NCI-H1048 (cell line): ENCODE measurements at places on chromosomes 2 and 18.

- DNase-seq, result no peak
Measured at GRCh38 chr2:157837851-157838441, 38.2 kb downstream of the ACVR1 start.

DNA sequence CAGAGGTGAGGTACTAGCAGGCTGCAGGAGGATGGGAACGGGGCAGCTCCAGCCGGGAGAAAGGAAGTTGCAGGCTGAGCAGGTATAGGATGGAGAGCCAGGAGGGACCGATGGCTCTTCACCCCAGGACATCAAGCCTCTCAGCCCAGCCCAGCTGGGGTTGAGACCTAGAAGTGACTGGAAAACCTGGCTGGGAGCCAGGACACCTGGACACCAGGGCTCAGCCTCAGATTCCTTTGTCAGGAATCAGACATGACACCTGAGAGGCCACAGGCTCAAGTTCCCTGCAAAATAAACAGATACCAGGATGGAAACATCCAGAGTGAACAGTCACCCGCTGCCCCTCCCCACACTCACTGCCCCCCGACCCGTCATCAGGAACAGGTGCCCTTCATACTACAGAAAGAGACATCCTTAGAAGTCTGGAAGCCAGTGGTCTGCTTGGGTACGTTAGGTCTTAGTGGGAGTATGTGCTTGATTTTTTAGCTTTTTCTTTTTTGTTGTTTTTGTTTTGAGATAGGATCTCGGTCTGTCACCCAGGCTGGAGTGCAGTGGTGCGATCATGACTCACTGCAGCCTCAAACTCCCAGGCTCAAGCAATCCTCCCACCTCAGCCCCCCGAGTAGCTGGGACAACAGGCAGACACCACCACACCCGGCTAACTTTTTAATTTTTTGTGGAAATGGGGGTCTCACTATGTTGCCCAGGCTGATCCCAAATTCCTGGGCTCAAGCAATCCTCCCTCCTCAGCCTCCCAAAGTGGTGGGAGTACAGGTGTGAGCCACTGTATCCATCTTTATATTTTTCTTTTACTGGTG, 95.7 kb upstream of the STPG4 start:
- DNase-seq, result no peak

GRCh38 chr2:205482399-205483081, 199.8 kb upstream of the NRP2 start:
- DNase-seq, result no peak

DNA sequence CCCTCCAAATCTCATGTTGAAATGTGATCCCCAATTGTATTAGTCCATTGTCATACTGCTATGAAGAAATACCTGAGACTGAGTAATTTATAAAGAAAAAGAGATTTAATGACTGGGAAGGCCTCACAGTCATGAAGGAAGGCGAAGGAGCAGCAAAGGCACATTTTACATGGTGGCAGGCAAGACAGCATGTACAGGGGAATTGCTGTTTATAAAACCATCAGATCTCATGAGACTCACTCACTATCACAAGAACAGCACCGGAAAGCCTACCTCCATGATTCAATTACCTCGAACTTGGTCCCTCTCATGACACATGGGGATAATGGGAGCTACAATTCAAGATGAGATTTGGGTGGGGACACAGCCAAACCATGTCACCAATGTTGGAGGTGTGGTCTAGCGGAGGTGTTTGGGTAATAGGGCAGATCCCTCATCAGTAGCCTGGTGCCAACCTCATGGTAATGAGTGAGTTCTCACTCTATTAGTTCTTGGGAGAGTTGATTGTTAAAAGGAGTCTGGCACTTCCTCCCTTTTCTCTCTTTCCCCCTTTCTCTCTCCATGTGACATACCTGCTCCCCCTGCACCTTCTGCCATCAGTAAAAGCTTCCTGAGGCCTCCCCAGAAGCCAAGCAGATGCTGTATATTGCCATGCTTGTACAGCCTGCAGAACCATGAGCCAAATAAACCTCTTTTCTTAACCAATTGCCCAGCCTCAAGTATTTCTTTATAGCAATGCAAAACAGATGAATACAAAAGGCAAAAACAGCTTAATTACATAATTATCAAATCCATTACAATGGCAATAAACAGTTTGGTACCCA, 14.5 kb upstream of the FN1 start:
- no peak for DNase-seq

DNA sequence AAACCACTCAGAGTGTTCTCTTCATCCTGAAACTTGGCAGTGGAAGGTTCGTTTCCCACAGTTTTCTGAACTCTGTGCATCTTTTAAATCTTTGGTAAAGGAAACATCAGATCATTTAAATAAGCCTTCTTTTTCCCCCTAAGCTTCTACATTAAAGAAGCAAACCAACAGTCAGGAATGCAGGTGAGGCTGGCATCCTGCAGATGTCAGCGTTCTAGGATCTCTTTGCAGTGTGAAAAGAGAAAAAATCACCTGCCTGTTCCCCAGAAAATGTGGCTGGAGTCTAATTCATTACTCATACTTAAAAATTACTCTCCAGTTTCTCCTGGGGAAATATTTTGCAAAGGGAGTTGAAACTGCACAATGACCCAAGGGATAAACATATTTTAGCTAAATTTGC, 64.5 kb upstream of the ZCCHC2 start:
- DNase-seq, result no peak

DNA sequence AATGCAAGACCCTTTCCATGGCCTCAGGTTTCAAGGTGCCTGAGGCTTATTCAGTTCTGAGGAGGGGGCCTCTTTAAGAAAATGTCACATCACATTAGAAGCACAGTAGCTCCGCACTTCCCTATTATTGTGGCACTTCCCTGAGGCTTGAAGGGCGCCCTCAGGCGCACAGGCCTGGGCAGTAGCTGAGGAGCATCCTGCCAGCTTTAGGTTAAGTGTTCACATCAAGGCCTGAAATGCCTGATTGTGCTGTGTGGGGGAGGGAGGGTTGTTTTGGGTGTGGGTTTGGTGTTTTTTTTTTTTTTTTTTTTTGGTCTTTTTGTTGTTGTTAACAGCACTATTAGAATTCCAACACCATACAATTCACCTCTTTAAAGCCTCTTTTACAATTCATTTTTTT, 107.9 kb downstream of the CABLES1 start:
- no peak for DNase-seq

- no peak for DNase-seq
Measured at GRCh38 chr2:214038186-214038585, 372.7 kb upstream of the VWC2L start.

GRCh38 chr2:179410552-179411356, 146.1 kb upstream of the SESTD1 start:
- peak; percentile 5 for DNase-seq

GRCh38 chr2:5959836-5960820, 267.9 kb downstream of the SOX11 start:
- DNase-seq, result no peak

DNA sequence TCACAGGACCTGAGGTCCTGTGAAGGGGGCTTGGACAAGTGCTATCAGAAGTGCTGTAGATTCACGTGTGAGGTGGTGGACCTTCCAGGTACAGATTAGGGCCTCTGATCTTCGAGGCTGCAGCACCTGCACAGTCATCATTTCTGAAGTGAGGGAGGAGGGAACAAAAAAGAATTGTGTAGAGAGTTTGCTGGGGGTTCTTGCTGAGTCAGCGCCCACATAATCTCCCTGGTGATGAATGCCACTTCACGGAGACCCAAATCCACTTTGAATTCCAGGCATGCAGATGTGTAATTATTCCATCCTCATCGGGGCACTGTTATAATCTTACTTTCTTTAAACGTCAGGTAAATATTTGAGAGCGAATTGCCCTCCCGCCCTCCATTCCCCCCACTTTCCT, 128.5 kb upstream of the CAPN13 start:
- no peak for DNase-seq

DNA sequence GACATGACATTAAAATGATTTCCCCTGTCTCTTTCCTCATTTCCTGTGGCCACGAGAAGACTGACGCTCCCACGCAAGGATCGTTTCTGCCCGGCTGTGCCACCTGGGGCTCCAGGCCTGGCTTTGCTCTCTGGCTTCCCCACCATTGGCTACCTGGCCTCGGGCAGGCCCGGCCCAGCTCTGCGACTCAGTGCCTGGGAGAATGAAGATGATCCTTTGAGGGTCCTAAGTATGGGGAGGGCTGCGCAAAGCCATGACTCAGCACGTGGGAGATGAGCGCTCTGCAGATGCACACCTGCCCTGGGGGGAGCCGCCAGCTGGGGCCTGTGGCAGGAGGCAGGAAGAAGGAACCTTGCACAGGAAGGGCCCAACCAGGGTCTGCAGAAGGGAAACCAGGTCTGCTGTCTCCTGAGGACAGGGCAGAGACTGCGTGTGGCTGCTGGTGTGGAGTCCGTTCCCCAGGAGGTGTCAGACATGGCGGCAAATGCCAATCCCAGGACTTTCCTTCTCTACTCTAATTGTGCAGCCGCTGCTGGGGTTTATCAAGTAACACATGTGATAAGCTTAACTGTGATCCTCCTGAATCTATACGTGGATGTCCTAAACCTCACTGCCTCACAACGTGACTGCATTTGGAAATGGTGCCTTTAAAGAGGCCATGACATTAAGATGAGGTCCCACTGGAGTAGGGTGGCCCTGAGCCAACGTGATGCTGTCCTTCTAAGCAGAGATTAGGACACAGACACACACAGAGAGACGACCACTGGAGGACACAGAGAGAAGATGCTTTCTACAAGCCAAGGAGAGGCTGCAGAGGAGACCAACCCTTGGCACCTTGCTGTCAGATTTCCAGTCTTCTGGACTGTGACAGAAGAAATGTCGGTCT, 32.9 kb downstream of the MBP start:
- DNase-seq, result no peak

GRCh38 chr18:23958036-23958435, 56.5 kb upstream of the TTC39C start:
- DNase-seq, result no peak

- DNase-seq, result no peak
Measured at GRCh38 chr2:54083445-54083844, 32.0 kb upstream of the ACYP2 start.

DNA sequence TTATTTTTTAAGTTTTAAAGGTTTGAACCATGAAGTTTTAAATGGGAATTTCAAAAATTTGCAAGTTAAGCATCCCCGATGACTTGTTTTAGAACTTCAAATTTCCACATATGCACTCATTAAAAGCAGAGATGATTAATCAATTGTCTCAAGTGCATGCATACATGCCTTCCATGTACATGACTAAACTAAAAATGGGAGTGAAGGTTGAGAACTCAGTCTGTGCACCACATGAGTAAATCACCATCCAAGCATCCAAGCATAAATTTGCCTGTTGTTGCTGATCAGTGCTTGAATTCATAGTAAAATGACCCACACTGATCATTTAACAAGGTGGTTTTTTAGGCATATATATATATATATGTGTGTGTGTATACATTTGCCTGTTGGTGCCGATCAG, 249.8 kb downstream of the ARHGAP15 start:
- DNase-seq, result no peak

DNA sequence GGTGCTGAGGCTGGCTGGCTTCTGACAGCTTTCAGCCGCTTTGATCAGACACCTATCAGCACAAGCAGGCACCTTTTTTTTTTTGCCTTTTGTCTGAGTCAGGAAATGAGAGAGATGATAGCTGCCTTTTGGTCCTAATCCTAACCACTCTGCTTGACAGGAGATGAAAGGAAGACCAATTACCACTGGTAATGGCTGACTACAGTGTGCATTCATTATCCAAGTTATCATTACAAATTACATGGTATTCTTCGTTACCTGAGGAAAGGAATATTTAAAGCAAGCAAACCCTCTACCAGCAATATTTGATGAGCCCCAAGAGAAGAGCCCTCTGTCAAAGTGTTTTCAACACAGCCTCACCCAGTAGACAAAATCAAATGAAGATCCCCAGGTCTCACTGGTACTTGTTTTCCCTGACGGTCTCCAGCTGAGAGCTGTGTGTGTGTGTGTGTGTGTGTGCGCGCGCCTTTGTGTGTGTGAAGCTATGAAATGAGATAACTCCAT, 925.7 kb downstream of the DCDC2C start:
- no peak for DNase-seq

DNA sequence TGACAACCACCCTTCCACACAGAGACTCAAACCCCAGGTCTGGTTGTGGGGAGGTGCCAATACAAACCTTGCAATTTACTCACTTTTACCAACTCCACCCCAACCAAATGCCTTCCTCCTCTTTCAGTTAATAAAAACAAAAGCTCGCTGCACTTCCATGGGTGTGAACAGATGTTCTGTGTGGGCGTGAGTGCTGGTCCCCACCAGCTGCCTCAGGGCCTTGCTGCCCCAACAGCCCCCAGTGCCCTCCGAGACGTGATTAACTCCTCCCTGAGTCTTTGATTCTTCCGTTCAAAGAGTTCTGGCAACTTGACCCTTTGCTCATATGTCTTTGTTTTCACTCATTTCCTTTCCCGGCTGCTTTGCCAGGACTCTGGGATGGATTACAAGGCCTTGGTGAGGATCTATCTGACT, 258.9 kb upstream of the CXCR4 start:
- no peak for DNase-seq

GRCh38 chr2:33086400-33087015, 139.8 kb downstream of the LTBP1 start:
- no peak for DNase-seq

DNA sequence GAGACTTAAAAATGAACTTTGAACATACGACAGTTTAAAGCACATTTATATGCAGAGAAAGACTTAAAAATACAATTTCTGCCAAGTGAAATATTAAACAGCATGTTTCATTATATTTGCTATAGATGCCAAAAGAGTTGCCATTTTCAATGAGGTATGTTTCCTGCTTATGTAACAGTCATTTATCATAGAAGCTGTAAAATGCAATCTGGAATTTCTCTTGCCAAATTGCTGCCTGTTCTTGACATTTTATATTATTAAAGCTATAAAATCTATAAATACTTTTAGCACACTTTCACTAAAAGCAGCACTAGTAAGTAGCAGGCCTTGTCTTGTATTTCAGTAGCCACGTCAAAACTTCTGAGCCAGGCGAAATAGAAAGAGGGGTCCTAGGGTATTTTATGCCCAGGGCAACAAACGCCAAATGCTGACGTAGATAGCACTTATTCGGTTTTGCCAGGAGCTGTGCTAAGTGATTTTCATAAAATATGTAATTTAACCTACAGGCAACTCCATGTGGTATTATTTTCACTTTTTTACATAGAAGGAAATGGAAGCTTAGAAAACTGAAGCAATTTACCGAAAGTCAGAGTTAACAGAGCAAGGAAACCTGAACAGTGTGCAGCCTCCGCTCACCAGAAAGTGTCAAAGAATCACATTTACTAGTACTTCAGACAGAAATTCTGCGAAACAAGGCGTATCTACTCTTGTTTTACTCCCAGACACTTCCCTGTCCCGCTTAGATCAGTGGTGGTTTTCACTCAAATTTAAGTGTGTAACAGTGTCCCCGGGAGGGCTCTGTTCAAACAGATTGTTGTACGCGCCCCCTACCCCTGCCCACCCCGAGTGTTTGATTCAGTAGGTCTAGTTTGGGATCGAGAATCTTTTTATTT, 1.2 kb upstream of the CYP20A1 start:
- no peak for DNase-seq
